ENCODE measurements at places on chromosomes 11 and 22.

DNA sequence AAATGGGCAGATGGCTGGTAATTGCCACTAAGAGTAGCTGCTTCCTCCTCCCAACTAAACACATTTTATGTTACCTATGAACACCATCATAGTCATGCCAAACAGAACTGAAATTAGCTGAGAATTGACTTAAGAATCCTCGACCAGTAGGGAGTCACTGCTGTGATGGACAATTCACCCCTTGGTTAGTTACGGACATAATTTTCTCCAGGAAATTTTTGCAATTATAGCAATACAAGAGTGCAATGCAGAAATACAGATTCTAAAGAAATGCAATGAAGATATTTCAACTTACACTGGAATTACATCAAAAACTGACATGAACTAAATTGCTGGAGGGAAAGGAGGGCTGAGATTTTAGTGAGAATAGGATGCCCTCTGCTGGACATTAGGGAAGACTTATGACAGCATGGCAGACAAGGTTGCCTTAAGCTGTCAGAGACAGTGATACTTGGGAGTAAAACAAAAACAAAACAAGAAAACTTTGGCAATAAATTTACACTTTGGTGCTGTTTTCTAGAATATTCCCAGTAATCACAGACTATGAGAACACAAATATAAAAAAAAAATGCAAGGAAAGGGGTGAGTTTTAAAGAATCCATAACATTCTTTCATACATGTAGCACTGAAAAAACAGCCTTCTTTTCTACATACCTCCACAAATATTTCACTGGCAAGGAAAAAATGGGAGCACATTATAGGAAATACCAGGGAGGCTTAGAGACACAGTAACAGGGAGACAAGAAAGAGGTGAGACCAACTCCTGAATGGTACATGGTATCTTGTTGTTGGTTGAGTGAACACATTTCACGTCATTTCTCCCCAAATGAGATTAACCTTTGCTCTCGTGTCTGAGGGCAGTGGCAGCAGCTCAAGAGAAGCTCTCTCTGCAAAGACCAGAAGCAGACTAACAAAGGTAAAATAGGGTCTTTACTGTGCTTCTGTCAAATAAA is 11.2 kb upstream of the PPP2R1B start:
- peak; percentile 82 for DNase-seq

- no peak for DNase-seq
These were observed 150.2 kb downstream of the BRD1 start for GRCh38 chr22:49677495-49677889.

- no peak for DNase-seq
These were observed 23.8 kb downstream of the KCNQ1 start for GRCh38 chr11:2468363-2469235.

- no peak for DNase-seq
These were observed 34.9 kb upstream of the NFRKB start for GRCh38 chr11:129930296-129930695.

GRCh38 chr11:114058026-114058706 is 1.3 kb upstream of the ZBTB16 start:
- no peak for DNase-seq
